Tibial nerve (tissue), 4 donors: ENCODE measurements at places on chromosomes 5 and 9. TPM values are rescaled to one million over a fixed set of nuclear protein-coding genes. Genes with fewer than 3 reads are reported as not detected.

DMRTA1 gene
- total RNA-seq: 2.1 TPM

ADAMTS16 gene
- 2.8 TPM for total RNA-seq

ST8SIA4 gene
- 3.3 TPM for total RNA-seq

CCNO gene
- not detected for total RNA-seq

APBA1 gene
- total RNA-seq: 9.6 TPM

SELENOP gene
- total RNA-seq: 808 TPM

TTLL11 gene
- 18.6 TPM for total RNA-seq

ADAMTS2 gene
- 51.6 TPM for total RNA-seq

SNCAIP gene
- total RNA-seq: 8.1 TPM

QRFP gene
- not detected for total RNA-seq

DBH gene
- 0.22 TPM for total RNA-seq

RUSC2 gene
- total RNA-seq: 28.8 TPM

TTC23L gene
- total RNA-seq: 5.4 TPM

TLR4 gene
- total RNA-seq: 33.1 TPM

PCDHB10 gene
- total RNA-seq: 5.4 TPM

DMRT2 gene
- total RNA-seq: 3.1 TPM

PTGER4 gene
- total RNA-seq: 43.2 TPM

RMRP gene
- total RNA-seq: 2,915 TPM

FCN1 gene
- total RNA-seq: under 0.01 TPM

FRMD3 gene
- total RNA-seq: 44.0 TPM

BTNL8 gene
- not detected for total RNA-seq

MYOZ3 gene
- 0.30 TPM for total RNA-seq

CER1 gene
- not detected for total RNA-seq

FBP2 gene
- not detected for total RNA-seq

CTSV gene
- not detected for total RNA-seq

CAVIN4 gene
- not detected for total RNA-seq

SEMA6A gene
- 18.6 TPM for total RNA-seq

NUTM2F gene
- 0.21 TPM for total RNA-seq

LURAP1L gene
- 15.9 TPM for total RNA-seq

LCN6 gene
- 29.7 TPM for total RNA-seq

OMD gene
- 56.2 TPM for total RNA-seq

ANKH gene
- total RNA-seq: 47.1 TPM

TBCA gene
- total RNA-seq: 117 TPM

CCDC180 gene
- total RNA-seq: 9.6 TPM

RNF180 gene
- 10.5 TPM for total RNA-seq

FAM53C gene
- 23.1 TPM for total RNA-seq

SLC22A4 gene
- total RNA-seq: 2.8 TPM

CD274 gene
- 2.8 TPM for total RNA-seq

B4GALT7 gene
- total RNA-seq: 13.6 TPM

LCN2 gene
- total RNA-seq: not detected

PTGES2 gene
- 180 TPM for total RNA-seq

HAVCR2 gene
- 13.1 TPM for total RNA-seq

PCDHGA1 gene
- 1.6 TPM for total RNA-seq

HAVCR1 gene
- total RNA-seq: not detected

CSF2 gene
- not detected for total RNA-seq

ANKRD20A1 gene
- total RNA-seq: not detected

BAAT gene
- not detected for total RNA-seq

PCDHGB1 gene
- total RNA-seq: 6.9 TPM

DCP2 gene
- total RNA-seq: 35.3 TPM

PCDHGA2 gene
- 9.6 TPM for total RNA-seq

SCGB3A2 gene
- total RNA-seq: not detected

IFNA1 gene
- total RNA-seq: not detected

ADRA1B gene
- total RNA-seq: 3.6 TPM

TSSK1B gene
- 0.63 TPM for total RNA-seq

DMRT3 gene
- 0.39 TPM for total RNA-seq

GLRA1 gene
- not detected for total RNA-seq

FOXD4 gene
- not detected for total RNA-seq
